ENCODE measurements at places on chromosomes 4 and X.

- no peaks in the 10 kb centered on the region for H3K36me3 ChIP-seq
- no peaks in the 10 kb centered on the region for H3K4me1 ChIP-seq
- no peak overlapping the region for H3K4me3 ChIP-seq
- H3K27ac ChIP-seq = no peak overlapping the region
Measured at GRCh38 chr4:94399721-94400120, 52.0 kb upstream of the PDLIM5 start.

DNA sequence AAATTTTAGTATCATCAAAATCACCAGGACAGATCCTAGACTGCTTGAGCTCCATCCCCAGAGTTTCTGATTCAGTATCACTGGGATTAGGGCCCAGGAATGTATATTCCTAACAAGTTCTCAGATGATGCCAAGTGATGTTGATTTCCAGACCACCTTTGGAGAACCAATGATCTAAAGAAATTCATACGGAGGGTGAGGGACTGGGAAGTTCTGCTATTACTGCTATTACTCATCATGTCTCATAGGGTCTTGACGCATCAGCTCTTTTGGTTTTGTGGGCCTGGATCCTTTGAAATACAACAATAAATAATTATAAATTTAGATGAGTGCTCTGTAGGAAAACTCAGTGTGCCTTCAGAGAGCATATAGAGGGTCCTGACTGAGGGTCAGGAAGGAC, 59.8 kb upstream of the LGI2 start:
- no peaks in the 10 kb centered on the region for H3K36me3 ChIP-seq
- peaks cover 6% of the 10 kb centered on the region for H3K4me1 ChIP-seq
- peak; percentile 31 for DNase-seq
- no peak overlapping the region for H3K4me3 ChIP-seq
- H3K27me3 ChIP-seq = peaks cover 40% of the 10 kb centered on the region
- H3K27ac ChIP-seq = no peak overlapping the region

- H3K27me3 ChIP-seq = peaks cover 31% of the 10 kb centered on the region
- H3K4me1 ChIP-seq = no peaks in the 10 kb centered on the region
- H3K27ac ChIP-seq = no peak within 1 kb of the TSS
- DNase-seq = peak; percentile 5
- no peaks in the 10 kb centered on the region for H3K36me3 ChIP-seq
- peak within 1 kb of the TSS; percentile 22 for H3K4me3 ChIP-seq
Measured at GRCh38 chr4:154491341-154492271, at the start of gene DCHS2. Gene DCHS2 (minus strand): TSS chr4:154491799. CDS start chr4:154491355, 444 bp downstream.

- DNase-seq = no peak
- H3K4me1 ChIP-seq = peaks cover 4% of the 10 kb centered on the region
- H3K36me3 ChIP-seq = no peaks in the 10 kb centered on the region
- no peak overlapping the region for H3K27ac ChIP-seq
- no peak overlapping the region for H3K4me3 ChIP-seq
Measured at GRCh38 chr4:122083351-122083750, 68.8 kb upstream of the BLTP1 start.

- H3K4me1 ChIP-seq = peaks cover 16% of the 10 kb centered on the region
- H3K27me3 ChIP-seq = no peaks in the 10 kb centered on the region
- no peaks in the 10 kb centered on the region for H3K36me3 ChIP-seq
- H3K4me3 ChIP-seq = no peak overlapping the region
Measured at GRCh38 chr4:168488869-168489274, 8.0 kb upstream of the PALLD start.

DNA sequence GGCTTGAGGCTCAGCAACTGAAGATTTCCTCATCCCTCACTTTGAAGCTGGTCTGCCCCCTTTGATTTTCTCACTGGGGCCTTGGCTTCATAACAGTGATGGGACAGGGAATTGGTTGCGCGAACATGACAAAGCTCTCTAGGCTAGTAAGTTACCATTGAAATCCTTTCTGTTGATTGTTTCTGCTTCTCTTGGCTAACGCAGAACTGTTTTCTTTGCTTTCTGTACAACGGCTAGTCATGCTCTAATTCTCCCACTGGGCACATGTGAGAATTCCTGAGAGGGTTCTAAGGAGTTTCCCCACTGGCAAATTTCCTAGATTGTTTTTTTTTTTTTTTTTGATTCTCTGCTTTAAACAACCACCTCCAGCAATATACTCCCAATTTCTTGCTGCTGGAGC, 738.6 kb downstream of the PCDH7 start:
- no peaks in the 10 kb centered on the region for H3K27me3 ChIP-seq
- no peak overlapping the region for H3K4me3 ChIP-seq
- DNase-seq = no peak
- H3K36me3 ChIP-seq = no peaks in the 10 kb centered on the region
- no peak overlapping the region for H3K27ac ChIP-seq
- no peaks in the 10 kb centered on the region for H3K4me1 ChIP-seq

- DNase-seq = no peak
- no peak overlapping the region for H3K4me3 ChIP-seq
- no peaks in the 10 kb centered on the region for H3K27me3 ChIP-seq
Measured at GRCh38 chr4:102533904-102534303, 32.7 kb downstream of the NFKB1 start.

GRCh38 chr4:22551550-22551949, 35.7 kb upstream of the ADGRA3 start:
- H3K27me3 ChIP-seq = peaks cover 2% of the 10 kb centered on the region
- H3K36me3 ChIP-seq = no peaks in the 10 kb centered on the region
- no peaks in the 10 kb centered on the region for H3K4me1 ChIP-seq
- no peak for DNase-seq

- no peaks in the 10 kb centered on the region for H3K36me3 ChIP-seq
- no peak for DNase-seq
- H3K27me3 ChIP-seq = no peaks in the 10 kb centered on the region
- no peak overlapping the region for H3K4me3 ChIP-seq
- no peaks in the 10 kb centered on the region for H3K4me1 ChIP-seq
Measured at GRCh38 chr4:168131196-168131595, 38.9 kb downstream of the ANXA10 start.

DNA sequence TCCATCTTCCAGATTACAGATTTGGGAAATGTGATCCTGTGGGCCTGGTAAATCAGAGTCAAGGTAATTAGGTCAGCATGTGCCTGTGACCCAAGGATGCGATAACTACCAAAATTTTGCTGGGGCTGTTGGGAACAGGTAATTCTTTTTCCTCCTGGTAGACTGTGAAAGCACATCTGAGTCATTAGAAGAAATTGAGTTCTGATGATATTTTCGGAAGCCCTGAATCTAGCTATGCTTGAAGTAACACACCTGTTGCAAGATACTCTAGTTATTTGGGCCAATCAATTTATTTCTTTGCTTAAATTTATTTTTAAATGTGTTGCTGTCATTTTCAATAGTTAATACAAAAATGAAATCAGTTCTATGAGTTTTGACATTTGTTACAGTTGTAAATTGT, 903.6 kb downstream of the RPA4 start:
- H3K4me3 ChIP-seq = no peak overlapping the region
- no peak overlapping the region for H3K27ac ChIP-seq
- no peak for DNase-seq
- H3K36me3 ChIP-seq = no peaks in the 10 kb centered on the region
- no peaks in the 10 kb centered on the region for H3K27me3 ChIP-seq

- no peak for DNase-seq
- H3K4me3 ChIP-seq = no peak overlapping the region
- no peaks in the 10 kb centered on the region for H3K4me1 ChIP-seq
- H3K27me3 ChIP-seq = no peaks in the 10 kb centered on the region
- no peaks in the 10 kb centered on the region for H3K36me3 ChIP-seq
Measured at GRCh38 chr4:174707051-174707676, 121.9 kb downstream of the GLRA3 start.

DNA sequence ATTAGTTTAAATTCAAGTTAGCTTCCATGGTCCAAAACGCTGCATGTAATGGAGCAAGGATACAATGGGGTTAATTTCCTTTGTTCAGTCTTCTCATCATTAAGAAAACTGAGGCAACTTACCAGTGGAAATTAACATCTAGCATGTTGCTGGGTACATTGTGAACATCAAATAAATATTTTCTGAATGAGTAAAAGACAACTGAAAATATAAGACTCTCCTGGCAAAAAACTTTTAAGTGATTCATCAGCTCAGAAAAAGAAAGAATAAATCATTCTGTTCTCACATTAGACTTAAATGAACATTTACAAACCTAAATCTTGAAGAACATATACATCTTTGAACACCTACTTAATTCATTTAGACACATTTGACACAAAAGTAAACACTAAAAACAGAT, 138.4 kb upstream of the ETNPPL start:
- H3K27ac ChIP-seq = no peak overlapping the region
- H3K4me3 ChIP-seq = no peak overlapping the region
- no peaks in the 10 kb centered on the region for H3K36me3 ChIP-seq
- H3K4me1 ChIP-seq = 0 out of 2 replicates have a peak, but pooled peaks cover 1% of the 10 kb centered on the region
- H3K27me3 ChIP-seq = no peaks in the 10 kb centered on the region

DNA sequence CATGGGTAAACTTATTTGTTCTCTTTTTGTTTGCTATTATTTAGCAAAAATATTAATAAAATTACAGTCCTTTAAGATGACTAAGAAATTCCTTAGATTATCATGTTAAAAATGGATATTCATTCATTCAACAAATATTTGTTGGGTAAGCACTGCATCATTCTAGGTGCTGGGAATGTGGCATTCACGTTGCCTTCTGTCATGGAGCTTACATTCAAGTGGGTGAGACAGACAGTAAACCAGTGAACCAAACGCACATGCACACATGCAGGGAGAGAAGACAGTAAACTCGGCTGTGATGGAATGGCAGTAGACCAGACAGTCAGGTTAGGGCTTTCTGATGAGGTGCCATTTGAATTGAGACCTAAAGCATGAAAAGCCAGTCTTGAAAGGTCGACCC, 91.8 kb downstream of the STOX2 start:
- no peak overlapping the region for H3K4me3 ChIP-seq
- DNase-seq = peak; percentile 90
- peak overlapping the region; percentile 79 for H3K27ac ChIP-seq
- H3K27me3 ChIP-seq = no peaks in the 10 kb centered on the region
- peaks cover 15% of the 10 kb centered on the region for H3K36me3 ChIP-seq

DNA sequence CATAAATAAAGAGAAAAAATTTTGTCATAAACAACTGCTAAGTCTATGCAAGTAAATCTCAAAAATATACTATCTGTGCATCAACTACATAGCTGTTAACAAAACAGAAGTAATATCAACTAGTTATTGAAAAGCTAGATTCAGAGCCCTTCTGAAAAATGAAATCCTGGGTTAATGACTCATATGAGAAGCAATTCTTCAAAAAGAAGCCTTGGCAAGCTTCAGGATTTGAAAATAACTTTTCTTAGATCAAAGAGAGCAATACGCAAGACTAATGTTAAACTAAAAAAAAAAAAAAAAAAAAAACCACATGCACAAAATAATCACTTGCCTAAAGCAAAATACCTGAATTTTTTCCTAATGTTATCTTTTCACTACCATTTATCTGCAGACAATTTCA, 566.1 kb upstream of the BOD1L1 start:
- H3K27me3 ChIP-seq = no peaks in the 10 kb centered on the region
- no peak overlapping the region for H3K4me3 ChIP-seq
- no peak overlapping the region for H3K27ac ChIP-seq
- no peak for DNase-seq
- no peaks in the 10 kb centered on the region for H3K4me1 ChIP-seq

DNA sequence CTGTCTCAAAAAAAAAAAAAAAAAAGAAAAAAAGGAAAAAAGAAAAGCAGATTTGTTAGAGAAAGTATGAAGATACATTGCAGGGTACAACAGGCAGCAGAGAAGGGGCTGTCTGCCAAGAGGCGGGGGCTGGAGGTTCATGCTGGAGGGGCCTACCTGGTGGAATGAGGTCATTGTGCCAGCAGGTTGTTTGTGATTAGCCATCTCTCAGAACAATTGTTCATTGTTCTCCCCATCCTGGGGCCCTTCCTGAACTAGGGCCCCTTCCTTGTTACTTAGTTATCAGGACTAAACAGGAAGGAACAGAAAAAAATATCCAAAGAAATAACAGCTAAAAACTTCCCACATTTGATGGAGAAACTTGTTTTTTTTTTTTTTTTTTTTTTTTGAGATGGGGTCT, 14.0 kb upstream of the GPKOW start:
- H3K27ac ChIP-seq = no peak overlapping the region
- DNase-seq = no peak
- no peak overlapping the region for H3K4me3 ChIP-seq
- no peaks in the 10 kb centered on the region for H3K36me3 ChIP-seq
- H3K4me1 ChIP-seq = no peaks in the 10 kb centered on the region
- no peaks in the 10 kb centered on the region for H3K27me3 ChIP-seq

DNA sequence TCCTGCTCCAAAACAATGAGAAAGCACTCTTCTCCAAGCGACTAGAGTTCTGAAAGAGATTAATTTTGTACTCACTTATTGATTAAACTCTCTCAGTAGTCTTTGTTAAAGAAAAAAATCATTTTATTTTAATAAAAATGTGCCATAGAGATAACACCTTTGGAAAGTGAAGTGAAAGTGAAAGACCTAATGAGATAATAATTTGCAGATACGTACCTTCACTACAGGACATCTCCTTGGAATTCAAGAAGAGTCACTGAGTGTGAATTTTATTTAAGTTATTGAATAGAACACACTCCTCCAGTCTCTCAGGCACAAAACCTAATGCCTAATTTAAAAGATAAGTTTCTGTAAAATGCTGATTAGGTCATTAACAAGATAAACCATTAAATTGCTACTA, 1070.6 kb upstream of the GRID2 start:
- H3K4me3 ChIP-seq = no peak overlapping the region
- no peak overlapping the region for H3K27ac ChIP-seq
- no peaks in the 10 kb centered on the region for H3K36me3 ChIP-seq
- H3K27me3 ChIP-seq = no peaks in the 10 kb centered on the region

DNA sequence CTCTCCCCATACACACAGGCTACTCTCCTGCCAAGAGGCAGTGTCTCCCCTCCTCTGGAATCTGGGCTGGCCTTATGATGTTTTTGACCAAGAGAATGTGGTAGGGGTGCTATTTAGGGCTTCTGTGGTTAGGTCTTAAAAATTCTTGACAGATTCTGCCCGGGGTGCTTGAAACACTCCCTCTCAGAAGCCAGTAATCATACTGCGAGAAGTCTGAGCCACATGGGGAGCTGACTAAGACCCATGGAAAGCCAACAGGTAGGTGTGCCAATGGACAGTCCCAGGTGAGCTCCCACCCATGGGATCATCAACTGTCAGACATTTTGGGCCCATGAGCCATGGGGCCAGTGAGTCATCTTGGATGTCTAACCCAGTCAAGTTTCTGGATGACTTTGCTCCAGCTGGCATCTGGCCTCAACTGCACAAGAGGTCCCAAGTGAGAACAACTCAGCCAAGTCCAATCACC, 315.7 kb downstream of the FBXW7 start:
- no peaks in the 10 kb centered on the region for H3K36me3 ChIP-seq
- H3K4me1 ChIP-seq = no peaks in the 10 kb centered on the region
- peaks cover 4% of the 10 kb centered on the region for H3K27me3 ChIP-seq
- no peak overlapping the region for H3K4me3 ChIP-seq

- peak; percentile 78 for DNase-seq
- H3K27ac ChIP-seq = peak overlapping the region; percentile 82
- H3K4me1 ChIP-seq = no peaks in the 10 kb centered on the region
- no peak overlapping the region for H3K4me3 ChIP-seq
- no peaks in the 10 kb centered on the region for H3K27me3 ChIP-seq
Measured at GRCh38 chrX:130245441-130245840, 23.3 kb downstream of the ZNF280C start.

DNA sequence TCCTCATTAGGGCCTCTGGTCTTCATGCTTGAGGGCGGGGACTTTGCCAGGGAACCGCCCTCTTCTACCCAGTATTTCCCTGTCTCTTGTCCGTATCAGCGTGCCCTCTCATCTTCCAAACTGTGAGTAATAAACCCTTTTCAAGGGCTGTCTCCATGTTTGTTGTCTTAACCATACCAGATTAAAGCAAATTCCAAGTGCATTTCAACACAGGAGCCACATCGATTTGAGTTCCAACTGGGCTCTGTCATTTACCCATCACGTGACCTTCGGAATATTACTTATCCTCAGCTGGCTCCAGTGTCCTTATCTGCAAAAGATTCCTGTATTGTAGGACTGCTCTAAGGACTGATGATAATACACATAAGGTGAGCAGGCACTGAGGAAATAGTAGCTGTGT, 6.4 kb upstream of the PHEX start:
- H3K4me3 ChIP-seq = no peak overlapping the region
- no peaks in the 10 kb centered on the region for H3K36me3 ChIP-seq
- peak; percentile 64 for DNase-seq
- no peak overlapping the region for H3K27ac ChIP-seq
